ENCODE measurements at places on chromosomes 11 and 22.
A peak's percentile ranks its signal among the peaks of the same experiment; 100 is the strongest.

- DNase-seq: no peak
Observed at GRCh38 chr11:57321388-57322255, 3.1 kb downstream of the TNKS1BP1 start.

DNA sequence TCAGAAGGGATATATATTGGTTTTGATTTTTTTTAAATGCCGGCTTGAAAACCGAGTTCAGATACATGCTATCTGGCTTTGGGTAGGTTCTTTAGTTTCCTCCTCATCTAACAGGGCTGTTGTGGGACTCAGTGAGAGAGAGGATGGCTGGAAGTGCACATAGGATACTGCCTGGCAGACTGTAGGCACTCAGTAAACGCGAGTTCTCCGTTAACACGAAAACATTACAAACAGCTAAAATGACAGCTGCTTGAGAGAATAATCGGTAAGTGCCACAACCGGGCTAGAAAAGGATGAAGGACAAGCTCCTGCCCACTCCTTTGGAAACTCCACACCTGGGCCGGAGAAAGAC lies 369 bp downstream of the XRRA1 start:
- no peak for DNase-seq

DNA sequence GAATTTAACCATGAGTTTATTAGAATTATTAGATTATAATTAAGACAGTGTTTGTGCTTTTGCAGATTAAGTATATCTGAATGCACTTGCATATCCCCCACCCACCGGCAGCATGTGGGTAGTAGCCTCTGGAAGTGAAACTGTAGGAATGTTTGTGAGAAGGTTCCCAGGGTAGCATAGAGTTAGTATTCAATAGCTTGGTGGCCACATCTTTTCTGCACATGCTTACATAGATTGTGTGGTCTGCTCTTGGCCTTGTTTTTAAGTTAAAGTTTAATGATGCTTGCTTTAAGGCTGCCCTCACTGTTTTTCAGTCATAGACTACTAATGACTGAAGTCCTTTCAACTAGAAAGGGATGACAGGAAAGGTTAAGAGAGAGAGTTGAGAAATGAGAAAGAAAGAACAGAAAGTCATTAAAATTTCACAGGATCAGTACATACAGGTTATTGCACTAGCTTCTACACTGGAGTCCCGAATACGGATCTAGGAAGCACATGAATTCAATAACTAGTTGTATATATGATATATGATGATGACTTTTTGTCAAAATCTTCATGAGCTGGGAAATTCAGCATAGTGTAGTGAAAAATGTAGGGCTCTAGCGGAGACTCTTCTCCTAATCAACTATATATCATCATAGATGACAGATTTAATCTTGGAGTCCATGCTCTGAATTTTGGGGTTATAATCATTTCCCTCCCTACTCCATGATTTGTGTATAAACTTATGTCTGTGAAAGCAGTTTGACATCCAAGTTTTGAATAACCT lies 137.1 kb downstream of the ARHGAP42 start:
- DNase-seq: no peak

GRCh38 chr22:41976070-41976901 lies 7.0 kb downstream of the SEPTIN3 start:
- peak; percentile 45 for DNase-seq

GRCh38 chr11:67366546-67366945 lies 6.9 kb downstream of the CLCF1 start:
- DNase-seq: no peak

DNA sequence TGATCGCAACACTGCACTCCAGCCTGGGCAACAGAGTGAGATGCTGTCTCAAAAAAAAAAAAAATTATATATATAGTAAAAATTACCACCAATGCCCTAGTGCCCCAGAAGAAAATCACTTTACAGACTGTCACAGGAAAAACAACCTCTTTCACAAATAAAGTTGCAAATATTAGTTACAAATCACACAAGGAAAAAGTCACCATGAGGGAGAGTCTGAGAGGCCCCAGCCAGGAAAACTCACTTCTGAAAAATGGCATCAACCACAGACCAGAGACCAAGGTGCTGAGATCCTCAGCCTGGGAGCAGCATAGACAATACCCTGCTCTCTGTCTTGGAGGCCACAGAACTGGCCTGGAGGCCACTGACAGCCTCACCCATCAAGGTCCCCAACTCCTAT lies 20.4 kb downstream of the GGT5 start:
- no peak for DNase-seq

DNA sequence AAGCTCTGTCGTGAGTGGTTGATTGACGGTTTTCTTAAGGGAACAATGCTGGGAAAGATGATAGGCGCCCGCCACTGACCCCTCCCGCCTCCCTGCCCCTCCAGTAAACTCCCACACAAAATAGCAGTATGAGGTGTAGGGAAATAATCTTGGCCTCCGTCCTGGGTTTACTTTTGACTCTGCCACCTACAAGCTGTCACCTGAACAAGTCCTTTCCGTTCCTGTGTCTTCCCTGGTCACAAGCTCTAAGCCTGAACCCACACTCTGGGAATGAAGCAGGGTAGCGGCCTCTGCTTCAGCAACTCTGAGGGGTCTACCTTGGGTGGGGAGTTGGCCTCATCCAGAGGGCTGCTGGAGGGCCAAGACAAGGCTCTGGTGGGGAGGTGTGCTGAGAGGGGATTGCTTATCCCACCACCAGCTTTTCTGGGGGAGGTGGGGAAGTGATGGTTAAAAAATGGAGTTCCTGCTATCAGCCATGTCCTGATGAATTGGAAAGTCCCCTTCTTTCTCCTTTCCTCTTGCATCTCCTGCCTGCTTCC lies 87.8 kb downstream of the CEP164 start:
- DNase-seq: no peak

DNA sequence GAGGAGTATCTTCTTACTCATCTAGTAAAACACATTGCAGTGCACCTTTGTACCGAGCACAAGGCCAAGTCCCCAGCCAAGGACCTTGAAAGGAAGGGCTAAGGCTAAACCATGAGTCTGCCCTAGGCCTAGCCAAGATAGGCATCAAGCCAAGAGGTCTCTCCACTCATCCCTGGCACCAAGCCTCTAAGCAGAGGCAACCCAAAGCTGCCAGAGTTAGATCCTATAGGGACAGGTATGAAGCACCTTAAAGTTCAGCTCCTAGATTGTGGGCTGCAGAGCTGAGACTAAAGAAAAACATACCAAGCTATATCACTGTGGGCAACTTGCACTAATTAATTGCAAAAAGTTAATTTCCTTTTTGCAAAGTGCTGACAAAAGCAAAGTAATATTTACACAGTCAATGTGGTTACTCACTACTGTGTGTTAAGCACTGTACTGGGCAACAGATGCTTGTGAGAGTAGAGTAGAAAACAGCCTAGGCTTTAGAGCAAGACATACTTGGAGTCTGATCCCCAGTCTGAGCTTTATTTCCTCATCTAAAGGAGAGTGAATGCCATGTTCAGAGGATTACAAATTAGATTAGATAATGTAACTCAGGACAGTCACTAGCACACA lies 7.2 kb downstream of the COA4 start:
- DNase-seq: no peak

DNA sequence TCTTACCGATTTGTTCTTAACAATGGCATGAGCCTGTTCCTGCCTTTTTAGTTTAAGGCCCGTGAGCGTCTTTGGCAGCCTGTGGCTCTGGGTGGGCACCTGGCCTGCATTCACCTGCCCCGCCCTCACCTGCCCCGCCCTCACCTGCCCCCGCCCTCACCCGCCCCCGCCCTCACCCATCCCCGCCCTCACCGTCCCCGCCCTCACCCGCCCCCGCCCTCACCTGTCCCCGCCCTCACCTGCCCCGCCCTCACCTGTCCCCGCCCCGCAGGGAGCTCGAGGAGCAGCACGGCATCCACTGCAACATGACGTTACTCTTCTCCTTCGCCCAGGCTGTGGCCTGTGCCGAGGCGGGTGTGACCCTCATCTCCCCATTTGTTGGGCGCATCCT lies 14.2 kb downstream of the GATD1 start:
- no peak for DNase-seq

DNA sequence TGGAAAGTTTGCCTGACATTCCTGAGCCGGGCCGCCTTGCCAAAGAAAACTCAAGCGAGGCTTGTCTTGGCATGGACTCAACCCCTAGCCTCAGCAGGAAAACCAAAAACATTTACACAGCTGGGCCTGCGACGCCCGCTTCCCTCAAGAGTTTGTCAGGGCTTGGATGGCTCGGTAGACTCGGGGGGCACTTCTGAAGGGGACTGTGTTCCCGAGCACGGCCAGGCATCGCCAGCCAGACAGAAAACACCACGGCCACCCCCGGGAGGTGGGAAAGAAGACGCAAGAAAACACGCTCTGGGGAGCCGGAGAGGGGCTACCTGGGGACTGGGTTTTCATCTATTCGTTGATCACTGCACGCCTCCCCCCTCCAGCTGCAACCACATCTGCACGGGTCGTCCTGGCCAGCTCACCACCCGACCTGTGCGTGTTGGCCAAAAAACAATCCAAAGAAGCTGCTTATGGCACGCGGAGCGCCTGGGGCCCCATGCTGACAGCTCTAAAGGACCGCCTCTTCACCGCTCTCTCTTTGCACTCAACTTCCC lies 380.7 kb downstream of the MN1 start:
- no peak for DNase-seq

DNA sequence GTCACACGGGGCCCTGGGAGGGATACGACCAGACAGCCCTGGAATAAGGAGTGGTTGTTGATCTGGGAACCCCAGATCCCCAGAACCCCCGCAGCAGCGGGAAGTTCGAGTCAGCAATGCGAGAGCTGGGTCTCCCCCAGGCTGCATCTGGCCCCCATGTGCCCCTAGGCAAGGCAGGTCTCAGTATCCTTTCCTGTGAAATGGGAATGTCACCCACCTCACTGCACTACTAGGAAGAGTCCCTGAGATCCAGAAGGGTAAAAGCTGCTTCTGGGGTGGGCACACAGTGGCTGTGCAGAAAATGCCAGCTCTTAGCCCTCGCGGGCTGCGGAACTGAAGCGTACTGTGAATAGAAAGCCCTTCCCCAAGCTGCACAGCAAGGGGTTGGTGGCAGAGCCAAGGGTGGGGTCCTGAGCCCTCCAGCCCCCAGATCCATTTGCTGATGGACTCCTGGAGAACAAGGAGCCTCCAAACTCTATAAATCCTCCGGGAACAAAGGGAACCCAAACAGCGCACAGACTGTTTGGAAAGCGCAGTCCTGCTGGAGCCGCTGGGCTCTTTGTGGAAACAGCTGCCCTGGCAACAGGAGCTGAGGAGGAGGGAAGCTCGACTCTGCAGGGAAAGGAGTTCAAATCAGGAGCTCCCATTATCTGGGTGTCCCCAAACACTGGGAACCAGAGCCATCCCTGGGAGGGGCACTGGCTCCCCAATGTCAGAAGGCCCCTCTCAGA lies 68.2 kb upstream of the SHISAL1 start:
- DNase-seq: no peak

GRCh38 chr11:27875831-27876775 lies 175.8 kb upstream of the BDNF start:
- no peak for DNase-seq

DNA sequence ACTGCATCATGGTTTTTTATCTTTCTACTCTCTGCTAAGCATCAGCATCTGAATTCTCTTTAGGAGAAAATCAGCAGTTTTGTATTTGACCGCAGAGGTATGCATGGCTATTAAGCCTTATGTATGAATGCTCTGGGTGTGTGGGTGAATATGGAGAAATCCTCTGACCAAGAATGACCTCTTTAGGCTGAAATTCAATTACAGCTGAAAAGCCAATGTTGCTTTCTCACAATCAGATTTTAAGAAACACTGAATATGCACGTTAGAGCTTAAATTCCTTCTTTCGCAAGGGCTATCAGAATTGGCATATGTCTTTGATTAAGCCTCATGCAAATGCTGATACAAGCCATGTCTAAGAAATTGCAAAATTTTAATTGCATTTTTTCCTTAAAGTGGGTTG lies 43.2 kb downstream of the ARHGAP42 start:
- no peak for DNase-seq

- no peak for DNase-seq
Observed at GRCh38 chr11:34783816-34784317, 132.3 kb downstream of the APIP start.

GRCh38 chr11:58893899-58894298 lies 45.4 kb upstream of the GLYATL1 start:
- no peak for DNase-seq

- DNase-seq: peak; percentile 16
Observed at GRCh38 chr11:20388096-20389055, 860 bp downstream of the PRMT3 start.

- no peak for DNase-seq
Observed at GRCh38 chr11:121711939-121712338, 259.2 kb upstream of the SORL1-AS1 start.

DNA sequence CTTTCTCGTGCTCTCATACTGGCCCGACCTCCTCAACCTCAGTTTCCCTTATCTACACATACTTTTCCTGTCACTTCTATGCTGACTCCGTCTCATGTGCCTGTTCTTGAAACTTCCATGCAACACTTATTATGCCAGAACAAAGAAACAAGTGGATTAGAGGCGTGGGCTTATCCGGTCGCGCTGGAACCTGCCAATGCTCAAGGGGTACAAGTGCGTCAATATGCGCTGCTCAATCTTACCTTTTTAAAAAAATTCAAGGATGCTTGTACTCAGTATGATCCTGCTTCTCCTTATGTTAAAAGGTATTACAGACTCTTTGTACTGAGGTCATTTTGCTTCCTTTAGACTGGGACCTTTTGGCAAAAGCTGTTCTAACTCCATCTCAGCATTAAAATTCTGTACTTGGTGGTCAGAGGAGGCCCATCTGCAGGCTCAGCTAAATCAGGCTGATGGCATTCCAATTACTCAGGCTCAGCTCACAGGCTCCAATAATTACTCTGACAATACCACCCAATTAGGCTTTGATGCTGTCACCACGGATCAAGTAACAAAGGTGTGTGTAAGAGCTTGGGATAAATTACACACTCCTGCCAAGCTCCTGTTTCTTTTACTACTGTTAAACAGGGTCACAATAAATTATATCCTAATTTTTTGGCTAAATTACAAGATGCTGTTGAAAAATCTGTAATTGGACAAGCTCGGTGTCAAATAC lies 26.3 kb upstream of the ALDH3B2 start:
- no peak for DNase-seq

DNA sequence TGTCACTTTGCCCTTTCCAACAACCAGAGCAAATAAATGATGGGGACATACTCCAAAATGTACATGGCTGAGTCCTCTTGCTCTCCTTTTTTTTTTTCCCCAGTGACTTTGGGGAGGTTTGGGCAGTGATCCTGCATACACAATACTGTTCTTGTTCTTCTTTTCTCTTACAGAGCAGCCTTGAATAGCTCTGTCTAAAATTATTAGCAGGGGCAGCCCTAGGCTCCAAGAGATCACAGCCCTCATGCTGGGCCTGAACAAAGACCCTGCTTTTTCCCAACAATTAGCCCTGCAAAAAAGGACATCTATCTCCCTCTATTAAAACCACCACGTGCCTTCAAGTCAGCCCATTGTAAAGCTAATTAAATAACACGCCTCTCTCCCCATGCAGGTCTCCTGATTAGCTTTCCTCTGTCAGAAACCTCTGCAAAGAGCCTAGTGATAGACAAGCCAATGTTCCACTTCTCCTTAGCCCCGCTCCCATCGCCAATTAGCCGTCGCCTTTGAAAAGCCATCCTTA lies 54.7 kb downstream of the ETS1 start:
- no peak for DNase-seq

- no peak for DNase-seq
Observed at GRCh38 chr22:25098445-25099081, 101.1 kb upstream of the CRYBB3 start.

- no peak for DNase-seq
Observed at GRCh38 chr11:95972060-95972459, 48.2 kb upstream of the MTMR2 start.

- DNase-seq: no peak
Observed at GRCh38 chr11:122154227-122154626, 38.2 kb upstream of the BLID start.

GRCh38 chr22:20155330-20156041 lies 4.6 kb upstream of the CCDC188 start:
- peak; percentile 43 for DNase-seq

- no peak for DNase-seq
Observed at GRCh38 chr22:44491269-44492035, 6.6 kb downstream of the RTL6 start.

Data from CD4-positive, CD25-positive, alpha-beta regulatory T cell (primary cell).